ENCODE measurements at places on chromosomes 7 and 10.

GRCh38 chr10:125768219-125768855 lies 7.3 kb downstream of the MMP21 start:
- DNase-seq: no peak

DNA sequence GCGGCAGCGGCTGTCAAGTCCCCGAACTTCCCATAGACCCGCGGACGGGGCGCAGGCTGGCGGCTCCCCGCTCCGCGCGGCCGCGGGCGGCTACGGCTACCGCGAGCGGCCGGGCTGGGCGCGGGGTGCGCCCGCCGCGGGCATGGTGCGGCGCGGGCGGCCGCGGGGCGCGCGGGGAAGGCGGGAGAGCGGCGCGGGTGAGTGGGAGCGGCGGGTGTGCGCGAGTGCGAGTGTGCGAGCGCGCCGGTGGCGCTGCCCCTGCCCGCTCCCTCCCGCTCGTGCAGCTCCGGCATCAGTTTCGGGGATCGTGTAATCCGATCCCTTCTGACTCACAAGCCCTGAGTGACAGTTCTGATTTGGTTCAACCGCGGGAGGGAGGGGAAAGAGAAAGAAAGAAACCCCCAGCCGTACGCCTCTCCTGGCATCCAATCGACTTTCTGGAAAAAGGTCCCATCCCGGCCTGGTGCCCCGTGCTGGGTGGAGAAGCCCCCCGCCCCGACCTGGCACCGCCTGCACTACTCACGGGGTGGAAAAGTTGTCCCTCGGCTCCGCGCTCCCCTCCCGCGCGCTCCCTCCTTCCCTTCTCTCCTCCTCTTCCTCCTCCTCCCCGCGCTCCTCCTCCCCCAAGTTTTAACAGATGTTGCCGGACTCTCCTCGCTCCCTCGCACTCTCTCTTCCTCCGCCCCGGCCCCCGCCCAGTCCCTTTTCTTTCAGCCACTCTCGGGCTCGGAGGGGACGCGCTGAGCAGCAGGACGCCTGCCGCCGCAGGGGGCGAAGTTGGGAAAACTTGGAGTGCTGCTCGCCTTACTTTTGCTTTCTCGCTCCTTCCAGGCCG lies at the start of gene GLI3:
Gene GLI3, minus strand, starts transcription at position 234 of the 835 bp plus-strand sequence. CDS start 13,956 bp downstream, outside the sequence.
- DNase-seq: no peak

- no peak for DNase-seq
Measured at GRCh38 chr10:104608091-104608828, 32.8 kb upstream of the SORCS3 start.

GRCh38 chr10:131925011-131925649 lies 24.3 kb downstream of the PPP2R2D start:
- DNase-seq: no peak

- DNase-seq: no peak
Measured at GRCh38 chr10:35025916-35026315, 64.2 kb downstream of the CUL2 start.

DNA sequence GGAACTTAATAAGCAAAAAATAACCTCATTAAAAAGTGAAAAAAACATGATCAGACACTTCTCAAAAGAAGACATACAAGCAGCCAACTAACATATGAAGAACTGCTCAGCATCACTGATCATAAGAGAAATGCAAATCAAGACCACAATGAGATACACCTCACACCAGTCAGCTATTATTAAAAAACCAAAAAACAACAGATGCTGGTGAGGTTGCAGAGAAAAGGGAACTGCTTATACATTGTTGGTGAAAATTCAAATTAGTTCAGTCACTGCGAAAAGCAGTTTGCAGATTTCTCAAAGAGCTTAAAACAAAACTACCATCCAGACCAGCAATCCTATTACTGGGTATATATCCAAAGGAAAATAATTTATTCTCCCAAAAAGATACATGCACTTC lies 513.3 kb downstream of the MDFIC start:
- DNase-seq: no peak

DNA sequence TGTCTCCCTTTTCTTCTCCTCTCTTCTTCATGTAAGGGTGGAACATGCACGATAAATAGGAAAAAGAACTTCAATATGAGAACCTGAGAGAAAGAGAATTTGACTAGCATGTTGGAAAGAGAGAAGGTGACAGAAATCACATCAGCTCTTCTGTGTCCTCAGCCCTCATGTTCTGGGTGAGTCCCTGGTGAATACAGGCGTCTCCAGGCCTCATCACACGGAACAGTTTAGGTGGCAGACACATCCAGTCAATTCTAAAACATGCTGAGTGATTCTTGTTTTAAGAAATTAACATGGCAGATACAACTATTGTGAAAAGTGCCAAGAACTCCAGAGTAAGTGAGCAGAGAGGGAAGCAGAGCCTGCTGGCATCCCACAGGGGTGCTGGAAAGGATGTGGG lies 96.1 kb downstream of the FAM107B start:
- no peak for DNase-seq

DNA sequence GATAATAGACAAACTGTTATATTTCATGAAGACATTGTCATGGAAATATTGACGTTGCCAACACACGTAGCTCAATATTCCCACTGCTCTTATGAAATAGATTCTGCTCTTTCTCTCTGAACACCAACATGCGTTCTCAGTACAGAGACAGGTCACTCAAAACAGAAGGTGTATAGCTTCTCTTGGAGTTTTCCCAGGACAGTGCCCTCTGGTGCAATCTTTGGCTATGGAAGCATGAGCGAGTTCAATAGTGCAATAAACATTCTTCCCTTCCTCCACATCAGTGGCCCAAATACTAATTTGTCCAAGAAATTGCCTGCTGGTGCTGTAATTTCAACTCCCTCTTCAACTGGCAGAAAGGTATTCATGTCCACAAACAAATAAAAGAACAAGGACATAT lies 145.3 kb downstream of the MAGI2 start:
- no peak for DNase-seq

- no peak for DNase-seq
Measured at GRCh38 chr10:120098232-120098930, 205.9 kb downstream of the SEC23IP start.

GRCh38 chr10:122263971-122264370 lies 7.1 kb upstream of the BTBD16 start:
- DNase-seq: no peak

- DNase-seq: no peak
Measured at GRCh38 chr7:157122800-157123495, 15.8 kb upstream of the UBE3C start.

GRCh38 chr7:155521743-155522398 lies 24.5 kb downstream of the CNPY1 start:
- no peak for DNase-seq

- DNase-seq: no peak
Measured at GRCh38 chr10:86339226-86339865, 27.2 kb downstream of the GRID1 start.

DNA sequence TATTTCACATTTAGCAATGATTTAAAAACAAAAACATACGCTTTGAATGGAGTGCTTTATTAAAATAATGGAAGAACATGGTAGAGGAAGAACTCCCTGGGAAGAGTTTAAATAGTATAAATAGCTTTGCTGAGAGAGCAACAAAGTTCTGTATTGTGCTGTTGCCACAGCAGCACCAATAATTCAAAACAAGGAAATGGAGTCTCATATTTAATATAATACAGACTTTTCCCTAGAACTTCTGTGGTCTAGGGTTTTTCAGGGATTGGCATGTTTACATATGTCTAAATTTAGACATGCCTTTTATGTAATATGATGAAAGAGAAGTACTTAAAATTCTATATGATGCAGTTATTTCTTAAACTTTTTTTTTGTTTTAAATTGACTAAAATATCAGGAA lies 217.2 kb upstream of the HDAC9 start:
- DNase-seq: no peak

- DNase-seq: no peak
Measured at GRCh38 chr7:27211764-27212204, 11.9 kb upstream of the HOXA13 start.

DNA sequence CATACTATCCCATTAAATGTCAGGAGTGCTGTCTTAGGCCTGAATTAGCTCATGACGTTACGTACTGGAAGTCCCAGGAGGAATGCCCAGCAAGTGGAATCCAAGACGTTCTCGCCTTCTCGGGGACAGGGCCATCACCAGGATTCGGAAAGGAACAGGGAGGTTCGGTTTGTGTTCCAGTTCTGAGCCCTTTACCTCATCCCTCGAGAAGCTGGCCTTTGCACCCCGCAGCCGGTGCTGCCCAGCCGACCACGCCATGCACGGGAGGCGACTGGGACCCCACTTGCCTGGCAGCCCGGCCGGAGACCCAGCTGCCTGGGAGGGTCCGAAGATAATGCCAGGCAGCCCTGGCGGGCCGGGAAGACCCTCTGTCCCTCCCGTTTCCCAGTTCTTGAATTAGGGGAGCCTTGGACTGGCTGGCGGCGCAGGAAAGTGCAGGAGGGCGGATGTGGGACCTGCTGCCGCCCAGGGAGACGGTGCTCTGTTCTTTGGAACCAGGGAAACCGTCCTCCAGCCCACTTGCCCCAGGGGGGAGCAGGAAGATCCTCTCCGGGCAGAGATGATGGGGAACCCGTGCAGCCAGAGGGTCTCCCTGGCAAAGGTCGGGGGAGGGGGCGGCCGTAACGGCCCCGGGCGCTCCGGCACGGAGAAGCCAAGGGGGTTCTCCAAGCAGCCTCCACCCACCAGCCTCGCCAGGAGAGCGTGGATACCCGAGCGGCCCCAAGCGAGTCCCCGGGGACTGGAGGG lies 671 bp upstream of the CHST3 start:
- DNase-seq: no peak

DNA sequence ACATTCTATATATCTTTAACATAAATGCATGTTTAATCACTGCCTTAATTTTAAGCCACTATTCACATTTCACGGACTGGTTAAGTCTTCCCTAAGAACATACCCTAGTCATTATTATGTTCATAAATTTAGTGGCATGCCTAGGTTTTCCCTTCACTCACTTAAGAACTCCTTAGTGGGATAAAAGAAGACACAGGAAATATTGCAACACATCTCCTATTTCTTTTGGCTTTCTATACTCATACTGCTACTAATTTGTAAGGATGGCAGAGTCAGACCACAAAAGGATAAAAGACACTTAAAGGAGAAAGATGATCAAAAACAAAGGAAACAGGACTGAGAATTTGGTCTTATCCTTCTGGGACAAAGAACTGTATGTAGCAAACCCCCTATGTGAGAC lies 951.4 kb downstream of the SORCS3 start:
- DNase-seq: no peak

DNA sequence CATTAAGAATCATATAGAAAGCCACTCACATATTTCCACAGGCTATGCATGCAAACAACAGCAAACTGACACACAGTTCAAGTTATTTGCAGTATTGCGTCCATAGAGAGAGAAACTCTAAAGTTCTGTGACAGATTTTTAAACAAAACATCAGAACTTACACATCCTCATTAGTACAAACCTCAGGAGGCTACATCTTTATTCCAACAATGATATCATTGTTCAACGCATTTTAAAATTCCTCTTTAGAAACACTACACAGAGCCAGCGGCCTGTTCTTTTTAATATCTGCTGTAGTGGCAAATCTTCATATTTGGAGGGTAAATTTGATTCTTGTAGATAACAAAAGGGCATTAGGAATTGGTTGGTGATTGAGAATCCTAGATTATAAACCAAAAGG lies 55.9 kb upstream of the NFE2L3 start:
- DNase-seq: no peak
